ENCODE measurements at places on chromosomes 4 and X.

GRCh38 chr4:179195887-179196286 lies 1753.7 kb upstream of the AGA start:
- DNase-seq: no peak

DNA sequence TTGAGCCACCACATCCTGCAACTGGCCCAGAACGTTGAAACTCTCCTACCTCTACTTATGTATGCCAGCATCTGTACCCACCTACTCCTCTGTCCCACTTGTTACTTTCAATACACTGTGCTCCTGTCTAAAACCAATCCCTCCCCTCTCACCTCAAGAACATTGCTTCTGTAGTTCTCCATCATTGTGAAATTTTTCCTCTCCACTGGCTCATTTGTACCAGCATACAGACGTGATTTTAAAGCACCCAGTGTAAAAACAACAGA lies 25.5 kb upstream of the USO1 start:
- DNase-seq: no peak

DNA sequence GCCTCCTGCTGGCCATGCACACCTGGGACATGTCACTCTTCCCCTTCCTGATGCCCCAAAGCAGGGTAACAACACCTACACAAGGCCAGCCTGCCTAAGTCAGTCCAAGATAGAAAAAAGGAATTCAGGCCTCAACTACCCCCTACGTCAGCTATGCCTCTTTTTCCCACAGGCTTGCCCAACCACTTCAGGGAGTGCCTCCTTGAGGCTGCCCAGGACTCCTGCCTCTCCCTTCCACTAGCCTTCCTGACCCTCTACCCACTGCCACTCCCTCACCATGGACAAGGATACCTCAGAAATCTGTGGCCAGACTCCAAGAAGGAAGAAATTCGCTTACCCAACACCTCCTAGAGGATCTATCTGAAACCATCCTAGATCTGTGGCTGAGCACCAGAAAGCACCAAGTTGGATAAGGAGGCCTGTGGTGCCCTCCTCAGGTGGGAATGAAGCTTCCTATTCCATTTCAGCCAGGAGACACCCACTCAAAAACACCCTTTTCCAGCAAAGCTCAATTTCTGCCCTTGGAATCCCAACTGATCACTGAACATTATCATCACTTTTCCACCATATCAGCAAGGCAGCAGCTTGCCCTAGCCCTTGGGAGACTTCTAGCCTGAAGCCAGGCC lies 1.8 kb downstream of the KDM5C start:
- no peak for DNase-seq

- DNase-seq: no peak
These were observed 304.7 kb upstream of the DIAPH2 start for GRCh38 chrX:96379951-96380350.

GRCh38 chrX:7996414-7996813 lies 69.2 kb upstream of the PNPLA4 start:
- peak; percentile 33 for DNase-seq

DNA sequence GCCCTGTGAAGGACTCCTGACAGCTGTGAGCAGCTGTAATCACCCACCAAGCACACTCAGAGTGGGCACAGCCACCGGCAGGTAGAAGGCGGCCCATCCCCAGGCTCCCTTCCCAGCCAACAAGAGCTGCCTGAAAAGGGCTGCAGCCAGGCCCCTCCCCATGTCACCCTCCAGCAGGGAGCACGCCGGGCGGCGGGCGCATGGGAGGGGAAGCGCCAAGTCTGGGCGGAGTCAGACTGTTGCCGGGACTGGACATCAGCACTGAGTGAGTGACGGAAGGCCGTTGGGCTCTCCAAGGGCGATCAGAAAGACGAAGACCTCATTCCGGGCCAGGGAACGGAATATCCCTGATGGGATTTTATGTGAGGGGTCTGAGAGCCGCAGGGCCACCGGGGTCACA lies 82.1 kb downstream of the PPP2R2C start:
- DNase-seq: no peak

DNA sequence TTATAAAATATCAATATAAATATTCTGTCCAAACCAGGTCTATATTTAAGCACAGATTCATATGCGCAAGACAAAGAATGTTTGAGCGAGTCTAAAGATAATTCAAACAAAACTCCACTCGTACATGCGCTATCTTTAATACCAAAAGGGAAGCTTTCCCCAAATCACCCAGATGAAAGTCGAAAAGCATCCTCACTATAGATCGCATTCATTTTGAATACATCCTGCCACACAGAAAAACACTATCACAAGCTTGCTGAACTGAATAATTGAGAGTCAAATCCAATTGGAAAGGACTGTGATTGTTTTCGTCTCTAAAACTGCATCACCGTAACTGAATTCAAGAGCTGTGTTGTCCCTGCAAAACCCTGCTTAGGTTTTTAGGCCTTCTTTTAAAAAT lies 685 bp downstream of the TASL start:
- no peak for DNase-seq

DNA sequence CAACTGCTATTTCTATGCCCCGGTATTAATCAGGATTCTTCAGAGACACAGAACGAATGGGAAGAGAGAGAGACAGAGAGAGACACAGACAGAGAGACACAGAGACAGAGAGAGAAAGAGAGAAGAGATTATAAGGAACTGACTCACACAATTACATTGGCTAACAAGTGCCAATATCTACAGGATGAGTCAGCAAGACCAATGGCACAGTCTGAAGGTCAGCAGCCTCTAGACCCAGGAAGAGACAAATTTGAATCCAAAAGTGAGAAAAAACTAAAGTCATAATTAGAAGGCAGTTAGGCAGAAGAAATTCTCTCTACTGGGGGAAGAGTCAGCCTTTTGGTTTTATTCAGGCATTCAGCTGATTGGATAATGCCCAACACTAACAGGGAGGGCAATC lies 187.3 kb downstream of the MAB21L2 start:
- DNase-seq: no peak

- DNase-seq: no peak
These were observed 66.9 kb downstream of the PTPN13 start for GRCh38 chr4:86661006-86661405.

DNA sequence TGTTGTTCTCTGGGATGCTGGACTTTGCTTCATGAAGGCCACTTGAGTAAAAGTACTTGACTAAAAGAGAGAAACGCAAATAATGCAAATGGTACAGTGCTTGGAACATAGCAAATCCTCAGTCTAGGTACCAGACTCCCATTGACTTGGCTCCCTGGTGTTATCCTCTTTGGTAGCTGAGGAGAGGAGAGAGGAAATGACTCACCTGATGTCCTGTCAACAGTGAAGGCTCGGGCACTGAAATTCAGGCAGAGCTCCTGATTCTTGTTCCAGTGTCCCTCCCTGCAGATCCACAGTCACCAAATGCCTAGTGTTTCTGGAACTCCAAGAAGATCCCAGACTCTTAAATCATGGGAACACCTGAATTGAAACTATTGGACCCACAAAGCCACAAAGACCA lies 22.5 kb upstream of the TCEAL4 start:
- DNase-seq: no peak

DNA sequence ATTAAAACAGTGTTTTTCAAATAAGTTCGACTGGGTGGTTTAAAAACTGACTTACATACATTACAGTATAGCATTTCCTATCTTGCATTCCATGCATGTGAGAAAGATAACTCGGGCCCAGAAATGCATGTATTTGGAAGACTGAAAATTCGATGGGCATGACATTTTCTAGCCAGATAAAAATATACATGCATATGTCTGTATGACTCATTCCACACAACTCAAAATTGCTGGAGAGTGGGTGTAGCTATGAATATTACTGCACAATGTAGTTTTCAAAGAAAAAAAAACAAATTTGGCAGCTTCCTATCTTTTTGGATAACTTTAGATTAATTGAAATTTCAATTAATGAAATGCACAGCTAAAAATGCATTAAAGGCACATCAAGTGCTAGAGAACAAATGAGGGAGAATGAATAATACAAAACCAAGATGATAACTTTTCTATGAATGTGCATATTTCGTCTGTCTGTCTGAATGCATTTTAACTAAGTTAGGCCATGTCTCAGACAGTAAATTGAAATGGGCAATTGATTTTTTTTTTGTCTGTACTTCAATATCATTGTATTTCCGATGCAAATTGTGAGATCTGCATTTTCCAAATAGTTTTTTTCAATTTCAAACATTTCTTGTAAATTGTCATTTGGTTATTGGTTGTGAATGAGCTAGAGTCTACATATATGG lies 54.5 kb upstream of the GABRA2 start:
- no peak for DNase-seq

GRCh38 chrX:47662144-47662657 lies 3.2 kb upstream of the UXT start:
- DNase-seq: no peak

DNA sequence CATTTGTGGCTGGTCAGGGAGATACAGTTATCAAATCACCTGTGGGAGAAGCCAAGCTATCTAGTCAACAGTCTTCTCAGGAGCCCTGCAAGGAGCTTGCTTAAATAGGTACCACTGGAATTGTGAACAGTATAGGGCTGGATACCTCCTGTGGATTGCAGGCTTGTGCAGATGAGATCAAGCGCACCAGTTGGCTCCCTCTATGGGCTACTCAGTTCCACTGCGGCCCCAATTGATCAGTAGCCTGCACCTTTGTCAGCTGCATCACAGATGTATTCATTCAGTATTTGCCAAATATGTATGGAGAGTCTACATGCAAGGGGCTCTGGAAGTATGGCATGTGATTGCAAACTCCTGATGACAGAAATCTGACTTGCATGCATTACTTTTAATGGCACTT lies 28.6 kb downstream of the TEX13A start:
- DNase-seq: no peak

GRCh38 chr4:6618386-6619115 lies 21.9 kb upstream of the MRFAP1 start:
- DNase-seq: no peak

DNA sequence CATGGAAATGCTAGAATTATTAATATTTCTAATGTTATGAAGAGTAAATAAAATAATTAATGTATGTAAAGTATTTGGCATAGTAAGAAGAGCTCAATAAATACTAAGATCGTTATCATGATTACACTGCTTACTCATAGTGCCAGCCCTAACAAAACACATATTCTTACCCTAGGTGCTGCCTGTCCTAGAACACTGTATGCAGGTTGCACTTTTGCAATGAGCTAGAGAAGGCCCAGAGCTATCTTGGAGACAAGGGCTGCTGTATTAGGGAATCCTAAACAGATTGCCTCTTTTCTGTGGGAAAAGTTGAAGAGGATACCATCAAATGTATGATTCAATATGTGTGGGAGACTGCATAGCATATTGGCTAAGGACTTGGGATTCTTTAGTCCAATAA lies 48.0 kb upstream of the TMEM164 start:
- no peak for DNase-seq

DNA sequence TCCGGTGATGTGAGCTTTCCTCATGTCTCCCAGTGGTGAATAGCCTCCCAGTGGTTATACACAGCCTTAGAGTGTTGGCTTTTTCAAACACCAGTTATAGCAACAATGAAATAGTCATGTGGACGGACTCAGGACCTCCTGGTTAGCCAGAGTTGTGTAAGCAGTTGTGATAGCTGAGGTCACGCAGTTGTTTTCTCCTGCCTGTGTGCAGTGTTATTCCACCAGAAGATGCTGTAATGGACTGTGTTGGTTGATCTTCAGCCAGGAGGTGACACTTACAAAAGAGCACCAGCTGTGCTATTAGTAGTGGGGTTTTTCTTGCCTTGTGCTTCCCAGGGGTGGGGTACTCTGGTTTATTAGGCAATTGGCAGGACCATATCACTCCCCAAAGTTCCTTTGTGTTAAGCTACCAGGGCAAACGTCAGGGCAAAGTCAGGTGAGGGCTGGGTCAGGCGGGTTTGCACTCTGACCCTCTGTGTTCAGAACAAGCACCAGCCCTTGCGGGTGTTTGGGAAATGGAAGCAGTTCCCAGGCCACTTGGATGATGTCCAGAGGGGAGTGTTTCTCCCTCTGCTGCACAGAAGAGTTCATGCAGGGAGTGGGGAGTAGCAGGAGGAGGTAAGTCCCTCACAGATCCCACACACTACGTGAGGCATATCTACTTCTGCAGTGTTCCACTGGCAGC lies 252.6 kb downstream of the TMEM47 start:
- DNase-seq: no peak

- no peak for DNase-seq
These were observed 175.6 kb upstream of the RBPJ start for GRCh38 chr4:26145212-26145611.

DNA sequence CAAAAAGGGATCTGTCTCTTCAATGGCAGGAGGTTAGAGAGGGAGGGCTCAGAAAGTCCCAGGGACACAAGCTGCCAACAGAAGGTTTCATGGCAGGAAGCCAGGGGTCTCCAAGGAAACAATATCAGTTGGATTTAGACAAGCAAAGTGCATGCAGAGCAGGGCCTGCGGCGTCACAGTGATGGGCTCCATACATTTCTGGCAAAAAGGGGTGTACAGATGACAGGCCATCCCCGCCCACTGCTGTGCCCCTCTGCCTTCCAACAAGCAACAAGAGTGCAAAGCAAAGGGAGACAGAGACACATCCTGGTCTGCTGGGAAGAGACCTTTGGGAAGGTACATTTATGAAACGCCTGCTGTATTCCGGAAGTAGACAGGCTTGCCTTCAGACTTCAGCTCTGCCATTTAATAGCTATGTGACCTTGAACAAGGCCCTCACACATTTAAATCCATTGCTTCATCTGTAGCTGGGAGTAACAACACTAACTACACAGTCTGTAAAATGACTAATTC lies 121.2 kb downstream of the AFAP1 start:
- DNase-seq: no peak

GRCh38 chr4:67714248-67714583 lies 13.3 kb upstream of the UBA6 start:
- no peak for DNase-seq

Measured in CD4-positive, alpha-beta T cell treated with Interleukin-2 at 100 ng/mL for 4 hours (primary cell).